ENCODE measurements at places on chromosomes 1 and 21.

GRCh38 chr21:27595716-27596115 is 628.8 kb upstream of the ADAMTS5 start:
- no peak for DNase-seq

- no peak for DNase-seq
These were observed 74.0 kb upstream of the LRRC53 start for GRCh38 chr1:74586253-74586897.

DNA sequence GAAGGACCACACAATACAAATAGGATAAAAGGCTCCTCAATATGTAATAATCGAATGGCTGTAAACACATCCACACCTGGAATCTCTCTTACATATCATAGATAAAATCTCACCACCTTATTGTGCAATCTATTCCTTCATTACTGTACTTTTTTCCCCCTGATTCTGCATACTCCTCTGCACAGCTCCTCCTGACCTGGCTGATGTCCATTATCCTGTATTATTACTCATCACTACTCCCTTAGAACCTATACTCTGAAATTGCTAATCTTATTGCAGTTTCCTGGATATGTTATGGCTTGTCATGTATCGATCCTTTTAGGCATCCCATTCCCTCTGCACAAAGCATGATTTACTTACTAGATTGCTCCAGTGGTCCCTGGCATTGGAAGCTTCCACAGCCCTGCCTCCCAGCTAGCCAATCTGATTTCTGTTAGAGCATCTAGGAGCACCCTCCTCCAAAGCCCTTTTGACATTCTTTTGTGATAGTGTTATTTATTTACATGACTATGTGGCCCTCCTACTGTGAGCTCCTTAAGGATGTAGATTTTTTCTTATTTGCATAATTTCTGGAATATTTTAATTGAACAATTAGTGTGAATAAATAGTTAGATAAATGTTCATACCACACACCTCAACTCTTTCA is 24.2 kb upstream of the PHGDH start:
- no peak for DNase-seq

DNA sequence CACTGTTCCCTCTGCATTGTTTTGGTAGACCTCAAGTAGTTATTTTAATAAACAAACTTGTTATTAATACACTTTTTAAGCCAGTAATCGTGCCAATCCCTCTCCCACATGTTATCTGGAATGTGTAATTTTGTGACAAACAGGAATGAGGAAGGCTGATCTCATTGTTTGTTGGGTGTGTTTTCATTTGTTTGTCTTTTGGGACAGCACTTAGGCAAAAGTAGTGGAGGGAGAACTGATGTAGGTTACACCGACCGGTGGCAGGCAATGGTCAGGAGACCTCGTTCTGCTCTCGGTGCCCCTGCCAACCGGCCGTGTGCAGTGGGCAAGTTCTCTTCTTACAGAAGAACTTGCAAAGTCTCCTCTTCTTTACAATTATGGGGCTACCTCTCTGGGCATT is 99.8 kb downstream of the HUNK start:
- DNase-seq: no peak

GRCh38 chr1:36342426-36343185 is 19.2 kb upstream of the EVA1B start:
- DNase-seq: peak; percentile 65

- DNase-seq: no peak
These were observed 194.2 kb upstream of the LRRC7 start for GRCh38 chr1:69373520-69373919.

All from stimulated activated naive CD8-positive, alpha-beta T cell treated with anti-CD3 and anti-CD28 coated beads, Interleukin-15, Interleukin-2, amounts not matched to agents 100 U/mL and 50 U/mL, for 24 hours (primary cell).